Chondrocyte (in vitro differentiated cells): ENCODE measurements at places on chromosomes 7 and 10. TPM values are rescaled to one million over a fixed set of nuclear protein-coding genes. Genes with fewer than 3 reads are reported as not detected.

The CHPF2 gene
- total RNA-seq = 98.3 to 135 TPM (median 101 TPM) in 3 replicates

The ZNF365 gene
- total RNA-seq = 5.2 to 10.9 TPM (median 6.0 TPM) in 3 replicates

The SH2B2 gene
- 2.3 to 4.1 TPM (median 2.6 TPM) in 3 replicates for total RNA-seq

The NPTX2 gene
- total RNA-seq = 1.4 to 5.5 TPM (median 5.5 TPM) in 3 replicates

The ZPBP gene
- total RNA-seq = not detected in 3 replicates

DNA sequence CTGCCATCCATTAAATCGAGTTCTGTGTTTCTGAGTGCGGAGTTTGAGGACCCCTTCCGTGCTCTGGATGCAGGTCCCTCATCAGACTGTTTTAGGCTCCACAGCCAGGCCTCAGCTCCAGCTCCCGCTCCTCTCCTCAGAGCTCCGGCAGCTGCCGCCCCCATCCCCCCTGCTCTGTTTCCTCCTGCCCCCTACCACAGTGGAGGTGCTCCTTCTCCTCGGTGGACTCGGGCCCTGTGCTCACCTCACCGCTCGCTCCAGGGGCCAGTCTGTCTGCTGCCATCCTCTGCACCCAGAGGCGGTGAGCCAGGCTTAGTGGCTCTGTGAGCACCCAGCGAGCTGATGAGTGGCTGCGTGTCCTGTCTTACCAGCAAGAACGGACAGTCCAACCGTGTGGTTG is 21.4 kb upstream of the PRKAR1B start:
- H3K4me3 ChIP-seq = no peak overlapping the region
- H3K27ac ChIP-seq = no peak overlapping the region
- no peaks in the 10 kb centered on the region for H3K27me3 ChIP-seq
- DNase-seq = peak; percentile 83

DNA sequence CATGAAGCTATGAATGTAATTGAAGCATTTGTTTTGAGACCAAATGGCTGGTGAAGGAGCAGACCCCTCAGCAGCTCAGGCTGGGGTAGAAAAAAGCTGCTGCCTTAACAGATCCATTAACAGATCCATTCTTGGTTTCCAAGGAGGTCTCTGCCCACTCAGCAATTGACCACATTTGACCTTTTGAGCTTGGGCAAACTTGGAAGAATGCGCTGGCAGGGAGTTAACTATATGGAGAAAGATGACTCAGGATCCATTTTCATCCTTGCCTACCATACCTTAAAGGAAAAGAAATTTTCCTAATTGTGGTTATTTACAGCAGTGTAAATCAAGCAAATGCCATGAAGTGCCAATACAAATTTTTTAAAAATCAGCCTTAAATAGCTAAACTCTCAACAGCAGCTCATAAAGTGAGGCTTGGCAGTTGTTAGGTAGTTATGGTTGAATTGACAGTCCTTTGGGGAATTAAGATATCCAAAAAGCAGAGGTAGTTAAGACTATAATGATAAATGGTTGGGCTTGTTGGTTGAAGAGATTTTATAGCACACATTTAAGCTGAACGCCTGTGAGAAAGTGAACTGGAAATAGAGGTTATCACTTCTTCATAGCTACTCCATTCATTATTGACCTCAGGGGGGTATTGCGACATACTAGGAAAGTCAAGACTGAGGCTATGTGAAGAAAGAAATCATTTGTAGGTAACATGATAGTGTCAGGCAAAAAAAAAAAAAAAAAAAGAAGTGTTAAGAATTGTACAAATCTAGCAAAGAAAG is 83.9 kb downstream of the MKX start:
- peaks cover 5% of the 10 kb centered on the region for H3K36me3 ChIP-seq
- H3K27me3 ChIP-seq = no peaks in the 10 kb centered on the region
- H3K4me1 ChIP-seq = peaks cover 16% of the 10 kb centered on the region
- DNase-seq = no peak
- no peak overlapping the region for H3K4me3 ChIP-seq
- H3K27ac ChIP-seq = no peak overlapping the region

- DNase-seq = no peak
- H3K36me3 ChIP-seq = peaks cover 14% of the 10 kb centered on the region
- H3K4me3 ChIP-seq = peak overlapping the region; percentile 62
- H3K27ac ChIP-seq = no peak overlapping the region
- H3K27me3 ChIP-seq = no peaks in the 10 kb centered on the region
Observed at GRCh38 chr10:35638101-35638500, 4.0 kb downstream of the FZD8 start.

DNA sequence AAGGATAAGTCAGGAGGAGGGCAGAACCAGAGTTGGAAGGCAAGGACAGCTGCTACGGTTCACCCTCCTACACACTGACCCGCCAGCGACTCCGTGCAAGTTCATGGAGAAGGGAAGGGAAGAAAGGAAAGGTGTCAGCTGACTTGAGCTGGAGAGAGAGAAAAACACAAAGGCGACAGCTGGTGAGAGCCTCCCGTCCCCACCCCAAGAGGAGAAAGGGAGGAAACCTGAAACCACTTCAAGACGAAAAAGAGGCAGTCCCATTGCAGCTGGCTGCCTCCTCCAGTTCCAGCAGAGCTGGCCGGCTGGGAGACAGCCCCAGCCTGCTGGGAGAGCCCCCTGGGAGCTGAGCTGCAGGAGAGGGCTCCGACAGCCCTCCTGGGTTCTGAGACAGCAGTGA is 75.2 kb downstream of the PARD3 start:
- H3K4me3 ChIP-seq = peak overlapping the region; percentile 75
- DNase-seq = no peak
- peak overlapping the region; percentile 83 for H3K27ac ChIP-seq
- no peaks in the 10 kb centered on the region for H3K27me3 ChIP-seq
- peaks cover 2% of the 10 kb centered on the region for H3K36me3 ChIP-seq

GRCh38 chr10:114550756-114551635 is 107.1 kb downstream of the ABLIM1 start:
- no peak overlapping the region for H3K4me3 ChIP-seq
- H3K27me3 ChIP-seq = no peaks in the 10 kb centered on the region
- no peaks in the 10 kb centered on the region for H3K36me3 ChIP-seq
- H3K4me1 ChIP-seq = peaks cover 6% of the 10 kb centered on the region

DNA sequence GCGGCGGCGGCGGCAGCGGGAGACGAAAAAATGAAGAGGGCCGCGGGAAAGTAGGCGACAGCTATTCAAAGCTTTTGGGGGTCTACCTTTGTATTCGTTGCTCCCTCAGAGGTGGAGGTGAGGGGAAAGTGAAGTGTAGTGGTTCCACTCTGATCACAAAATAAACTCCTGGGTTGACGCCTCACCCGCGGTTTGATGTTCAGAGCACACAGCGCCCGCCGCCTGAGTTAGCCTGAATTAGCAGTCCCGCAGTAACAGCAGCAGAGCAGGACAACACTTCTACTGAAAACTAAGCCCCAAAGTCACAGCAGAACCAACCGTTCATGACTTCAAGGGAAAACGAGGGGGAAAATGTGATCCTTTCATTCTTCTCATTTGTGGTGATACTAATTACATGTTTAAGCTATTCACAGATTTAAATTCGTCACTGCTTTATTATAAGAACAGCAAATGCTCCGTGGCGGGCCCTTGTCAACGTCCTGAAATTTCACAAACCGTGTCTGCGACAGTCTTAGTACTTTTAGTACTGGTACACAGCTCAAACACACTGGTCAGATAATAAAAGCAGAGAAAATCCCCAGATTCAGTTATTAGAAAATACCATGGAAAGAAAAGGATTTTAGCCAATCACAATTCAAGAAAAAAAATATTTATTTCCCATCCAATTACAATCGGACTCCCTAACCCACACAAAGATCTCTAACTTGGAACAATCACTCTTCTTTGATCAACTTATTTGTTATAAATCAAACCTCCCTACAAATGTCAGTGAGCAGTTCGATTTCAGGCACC is 563 bp upstream of the JMJD1C start:
- H3K4me3 ChIP-seq = peak overlapping the region; percentile 96
- peaks cover 66% of the 10 kb centered on the region for H3K4me1 ChIP-seq
- peak overlapping the region; percentile 99 for H3K27ac ChIP-seq
- no peak for DNase-seq
- H3K27me3 ChIP-seq = no peaks in the 10 kb centered on the region
- H3K36me3 ChIP-seq = no peaks in the 10 kb centered on the region

DNA sequence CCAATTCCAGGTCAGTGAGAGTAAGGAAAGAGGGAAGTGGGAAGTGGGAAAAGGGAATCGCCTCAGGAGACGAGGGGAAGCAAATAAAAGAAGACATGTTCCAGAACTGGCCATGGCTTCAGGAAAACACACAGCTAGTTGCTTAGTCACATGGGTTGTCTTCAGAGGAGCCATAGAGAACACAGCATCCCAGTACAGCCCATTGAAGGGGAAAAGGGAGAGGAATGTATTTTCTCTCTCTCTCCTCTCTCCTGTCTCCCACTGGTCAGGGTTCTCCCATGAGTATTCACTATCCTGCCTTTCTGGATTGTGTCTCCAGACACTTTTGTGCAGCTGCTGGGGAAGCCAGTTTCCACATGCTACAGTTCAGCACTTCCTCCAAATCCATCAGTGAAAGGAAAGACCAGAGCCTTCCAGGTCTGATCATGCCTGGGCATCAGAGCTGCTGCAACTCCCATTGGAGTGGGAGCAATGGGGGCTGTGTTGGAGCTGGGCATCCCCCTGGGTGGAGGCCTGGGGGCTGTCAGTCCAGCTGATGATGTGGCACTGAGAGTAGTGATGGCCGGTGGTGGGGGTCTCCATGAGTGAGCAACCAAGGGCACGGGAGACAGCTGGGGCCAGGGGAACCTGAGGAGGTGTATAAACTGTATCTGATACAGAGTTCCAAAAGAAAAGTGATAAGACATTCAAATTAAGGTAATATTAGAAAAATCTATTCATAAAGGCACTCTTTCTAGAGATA is 38.6 kb downstream of the MAP3K8 start:
- no peaks in the 10 kb centered on the region for H3K27me3 ChIP-seq
- no peaks in the 10 kb centered on the region for H3K36me3 ChIP-seq
- H3K4me1 ChIP-seq = no peaks in the 10 kb centered on the region
- no peak overlapping the region for H3K27ac ChIP-seq
- no peak for DNase-seq

DNA sequence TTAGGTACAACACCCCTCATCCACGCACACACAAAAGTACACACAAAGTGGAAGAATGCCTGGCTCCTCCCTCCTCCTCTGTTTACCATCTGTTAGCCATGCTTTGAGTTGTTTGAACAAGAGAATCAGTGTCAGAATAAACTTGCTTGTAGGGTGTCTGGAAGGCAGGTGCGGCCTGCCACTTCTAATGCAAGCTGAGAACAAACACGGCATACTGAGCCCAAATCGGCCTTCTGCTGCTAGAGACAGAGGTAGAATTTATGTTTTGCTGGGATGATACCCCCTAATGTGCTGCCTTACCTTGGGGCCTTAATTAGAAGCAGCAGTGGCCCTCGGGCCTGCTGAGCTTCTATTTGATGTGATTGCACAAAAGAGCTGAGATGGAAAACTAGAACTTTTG is 24.9 kb upstream of the FAM180A start:
- no peaks in the 10 kb centered on the region for H3K27me3 ChIP-seq
- H3K4me3 ChIP-seq = no peak overlapping the region
- H3K27ac ChIP-seq = no peak overlapping the region
- peaks cover 27% of the 10 kb centered on the region for H3K4me1 ChIP-seq
- peaks cover 10% of the 10 kb centered on the region for H3K36me3 ChIP-seq
- DNase-seq = no peak

DNA sequence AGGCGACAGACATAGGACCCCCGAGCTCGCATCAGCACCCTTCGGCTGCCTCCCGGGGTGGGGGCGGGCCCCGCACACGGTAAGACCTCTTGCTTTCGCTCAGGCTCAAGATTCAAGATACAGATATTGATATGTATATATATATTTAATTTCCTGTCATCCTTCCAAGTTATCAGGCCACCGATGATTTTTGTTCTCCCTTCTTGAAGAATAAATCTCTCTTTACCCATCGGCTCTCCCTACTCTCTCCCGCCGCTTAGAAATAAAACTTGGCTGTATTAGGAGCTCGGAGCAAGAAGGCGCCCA is 603 bp downstream of the ADRA2A start:
- H3K27me3 ChIP-seq = peaks cover 63% of the 10 kb centered on the region
- no peaks in the 10 kb centered on the region for H3K36me3 ChIP-seq
- peaks cover 12% of the 10 kb centered on the region for H3K4me1 ChIP-seq
- DNase-seq = no peak

- no peak overlapping the region for H3K27ac ChIP-seq
- peaks cover 7% of the 10 kb centered on the region for H3K4me1 ChIP-seq
- no peaks in the 10 kb centered on the region for H3K36me3 ChIP-seq
- no peak for DNase-seq
- H3K4me3 ChIP-seq = no peak overlapping the region
- peaks cover 45% of the 10 kb centered on the region for H3K27me3 ChIP-seq
Observed at GRCh38 chr7:54543051-54543488, 895 bp downstream of the VSTM2A start.

DNA sequence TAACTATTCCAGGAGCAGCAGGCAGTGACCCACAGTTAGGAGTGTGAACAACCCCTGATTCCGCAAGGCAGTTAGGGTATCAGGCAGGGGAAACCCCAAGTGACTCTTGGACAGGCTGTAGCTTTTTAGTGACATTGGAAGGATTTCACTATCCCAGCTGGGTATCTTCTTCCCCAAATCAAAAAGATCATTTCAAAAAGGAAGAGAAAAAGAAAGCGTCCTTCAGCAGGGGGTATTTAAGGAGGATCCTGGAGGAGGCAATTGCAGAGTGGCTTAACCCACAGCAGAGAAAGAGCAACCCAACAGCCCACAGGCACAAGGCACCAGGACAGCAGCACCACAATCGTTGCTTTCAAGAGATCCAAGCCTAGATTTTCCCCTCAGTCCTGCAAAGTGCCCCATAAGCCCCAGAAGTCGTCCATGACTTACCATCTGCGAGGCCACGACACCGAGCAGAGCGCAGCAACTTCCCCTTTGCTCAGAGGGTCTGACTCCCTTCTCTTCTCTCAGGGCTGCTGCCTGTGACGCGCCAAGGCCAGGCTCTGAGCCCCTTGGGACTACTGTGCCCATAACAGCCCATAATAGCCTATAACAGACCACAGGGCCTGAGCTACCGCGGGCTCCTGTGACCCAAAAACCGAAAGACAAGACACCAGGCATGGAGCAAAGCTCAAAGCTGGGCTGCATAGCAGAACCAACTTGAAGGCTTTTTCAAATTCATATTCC is 19.8 kb downstream of the PIK3AP1 start:
- H3K36me3 ChIP-seq = peaks cover 1% of the 10 kb centered on the region
- no peak overlapping the region for H3K27ac ChIP-seq
- peaks cover 17% of the 10 kb centered on the region for H3K4me1 ChIP-seq

DNA sequence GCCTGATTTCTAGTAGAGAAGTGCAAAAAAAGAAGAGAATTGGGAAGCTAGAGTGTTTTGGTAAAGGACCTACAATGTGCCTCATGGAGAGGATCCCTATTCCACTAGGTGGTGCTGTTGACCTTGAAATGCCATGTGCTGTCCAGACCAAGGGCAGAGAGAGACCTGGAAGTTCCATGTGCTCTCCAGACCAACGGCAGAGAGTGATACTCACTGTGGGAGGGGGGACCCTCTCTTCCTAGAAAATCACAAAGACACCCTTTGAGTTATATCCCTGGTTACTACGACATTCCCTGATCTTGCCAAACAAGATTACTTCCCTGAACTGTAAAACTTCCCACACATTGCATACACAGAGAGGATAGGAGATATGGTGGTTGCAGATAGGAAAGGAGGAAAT is 212.7 kb upstream of the ZNF804B start:
- DNase-seq = no peak
- H3K4me1 ChIP-seq = no peaks in the 10 kb centered on the region
- no peak overlapping the region for H3K27ac ChIP-seq
- H3K4me3 ChIP-seq = no peak overlapping the region
- H3K36me3 ChIP-seq = no peaks in the 10 kb centered on the region
- H3K27me3 ChIP-seq = peaks cover 2% of the 10 kb centered on the region
